ENCODE measurements at places on chromosomes 4 and X. TPM values are rescaled to one million over a fixed set of nuclear protein-coding genes. Genes with fewer than 3 reads are reported as not detected.

- peak; percentile 3 for DNase-seq
Measured at GRCh38 chr4:73417973-73418372, 13.9 kb downstream of the ALB start.

ADGRG4 gene
- polyA plus RNA-seq, result not detected

DNA sequence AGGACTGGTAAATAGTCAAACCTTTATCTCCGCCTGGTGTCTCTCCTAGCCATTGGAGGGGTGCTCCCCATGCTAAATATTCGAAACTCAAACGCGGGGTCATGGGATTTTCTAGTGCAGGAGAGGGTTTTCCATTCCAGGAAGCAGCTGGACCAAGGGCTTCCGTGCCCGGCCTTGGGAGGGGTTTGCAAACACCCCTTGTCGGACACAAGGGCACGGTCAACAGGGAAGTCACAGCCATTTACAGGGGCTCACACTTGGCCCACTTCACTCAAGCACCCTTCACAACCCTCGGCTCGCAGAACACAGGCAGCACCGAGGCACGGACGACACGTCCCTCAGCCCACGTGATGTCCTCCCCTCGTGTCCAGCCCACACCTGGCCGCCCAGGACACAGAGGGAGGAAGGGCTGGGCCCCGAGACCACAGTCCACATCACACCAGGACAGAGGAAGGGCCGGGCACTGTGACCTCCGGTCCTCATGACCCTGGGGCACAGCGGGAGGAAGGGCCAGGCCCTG lies 10.3 kb upstream of the PLCXD1 start:
- no peak for DNase-seq

GRCh38 chr4:180925805-180926204 lies 1317.4 kb upstream of the TENM3 start:
- peak; percentile 87 for DNase-seq

WDFY3 gene
- polyA plus RNA-seq, result 20.0 TPM

Measured in mammary epithelial cell (primary cell).